ENCODE measurements at places on chromosomes 3 and 15.

GRCh38 chr15:71559098-71559497 is 251.3 kb upstream of the NR2E3 start:
- DNase-seq, result peak; percentile 41

DNA sequence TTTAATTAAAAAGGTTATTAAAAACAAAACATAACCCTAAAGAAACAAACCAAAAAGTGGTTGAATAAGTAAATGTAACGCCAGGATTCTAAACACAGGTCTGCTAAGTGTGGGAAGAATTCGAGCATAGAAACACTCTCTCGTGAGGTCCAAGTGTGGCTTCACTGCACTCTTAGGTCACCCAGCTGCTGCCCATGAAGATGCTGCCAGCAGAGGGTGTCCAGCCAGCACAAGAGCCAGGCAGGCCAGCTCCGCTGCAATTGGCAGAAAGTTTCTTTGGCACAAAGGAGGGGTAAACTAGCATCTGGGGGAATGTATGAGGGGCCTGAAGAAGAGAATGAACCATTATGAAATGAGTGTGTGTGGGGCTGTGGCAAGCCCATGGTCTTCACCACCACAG is 215.7 kb upstream of the FEZF2 start:
- DNase-seq, result no peak

GRCh38 chr3:158953131-158953530 is 151.3 kb downstream of the MFSD1 start:
- DNase-seq, result no peak

GRCh38 chr3:186235554-186235953 is 126.5 kb downstream of the DGKG start:
- DNase-seq, result no peak

GRCh38 chr15:81780966-81781365 is 264.9 kb downstream of the MEX3B start:
- no peak for DNase-seq

- DNase-seq, result no peak
These were observed 35.6 kb upstream of the SEC13 start for GRCh38 chr3:10356461-10356981.

DNA sequence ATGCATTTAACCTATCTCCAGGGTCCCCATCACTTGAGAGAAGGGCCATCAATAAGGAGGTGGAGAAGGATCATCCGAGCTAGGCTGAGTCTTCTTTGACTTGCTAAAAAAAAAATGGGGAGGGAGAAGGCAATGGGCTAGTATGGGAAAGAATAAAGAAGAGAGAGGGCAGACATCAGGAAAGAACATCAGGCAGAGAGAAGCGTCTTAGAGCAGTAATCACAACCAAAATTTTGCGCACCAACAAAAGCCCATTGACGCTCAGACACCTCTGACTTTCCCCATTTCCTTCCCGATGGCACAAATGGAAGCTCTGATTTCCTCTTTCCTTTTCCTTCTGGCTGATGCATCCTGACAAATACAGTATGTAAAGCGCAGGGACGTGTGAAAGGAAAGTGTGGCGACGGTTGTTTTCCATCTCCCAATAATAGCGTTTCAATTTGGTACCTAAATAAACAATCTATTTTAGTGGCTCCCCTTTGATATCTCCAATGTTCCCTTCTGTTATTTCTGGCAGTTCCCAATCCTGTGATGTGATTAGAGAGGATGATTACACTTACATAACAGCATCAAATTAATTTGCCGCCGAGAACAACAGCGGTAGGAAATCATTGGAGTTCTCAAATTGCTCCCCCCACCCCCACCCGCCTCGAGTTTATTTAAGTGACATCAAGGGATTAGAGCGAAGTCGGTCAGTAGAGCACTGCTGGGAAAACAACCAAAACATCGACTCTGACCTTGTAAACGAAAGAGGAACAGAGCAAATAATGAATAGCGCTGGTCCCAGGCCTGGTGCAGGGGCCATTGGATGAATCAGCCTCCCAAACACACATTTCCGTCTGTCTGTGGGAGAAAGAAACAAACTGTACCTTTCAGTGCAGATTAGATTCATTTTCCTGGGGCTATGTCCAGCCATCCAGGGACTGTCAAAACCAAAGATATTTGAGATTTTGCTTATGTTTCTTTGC is 273.3 kb upstream of the ICE2 start:
- DNase-seq, result peak; percentile 94

DNA sequence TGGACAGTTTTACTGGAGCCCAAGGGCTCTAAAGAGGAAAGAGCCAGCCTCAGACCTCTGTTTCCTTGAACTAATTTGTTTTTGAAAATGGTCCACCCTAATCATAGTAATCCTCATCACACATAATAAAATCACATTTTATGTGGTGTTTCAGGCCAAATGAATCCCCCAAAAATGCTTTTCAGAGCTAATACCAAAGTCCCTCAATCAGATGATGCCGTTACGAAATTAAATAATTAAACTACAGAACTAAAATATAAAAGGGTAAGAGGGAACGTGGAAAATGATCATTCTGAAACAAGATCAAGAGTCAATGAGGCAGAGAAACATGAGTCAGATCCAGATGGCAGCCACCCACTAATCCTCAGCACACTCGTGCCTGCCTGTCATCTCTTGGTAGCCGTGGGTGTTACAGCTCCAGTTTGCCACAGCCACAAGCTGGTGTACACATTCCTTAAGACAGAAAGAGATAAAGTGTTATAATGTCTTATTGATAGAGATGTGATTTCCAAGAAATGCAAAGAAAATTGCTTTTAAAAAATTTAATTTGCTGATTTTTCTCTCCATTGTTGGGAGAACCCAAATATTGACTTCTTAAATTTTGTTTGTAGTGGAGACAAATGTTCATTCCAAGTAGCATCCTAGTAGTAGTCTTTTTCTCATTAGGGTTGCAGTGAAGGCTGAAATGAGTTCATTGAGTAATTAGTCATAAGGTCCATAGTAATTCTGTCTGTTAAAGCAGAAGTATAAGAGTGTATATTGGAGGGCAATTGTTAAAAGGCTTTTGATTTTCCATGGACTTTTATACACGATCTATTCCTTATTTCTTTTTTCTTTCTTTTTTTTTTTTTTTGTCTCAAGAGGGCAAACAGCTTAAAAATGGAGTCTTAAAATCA is 104.2 kb downstream of the AGBL1 start:
- no peak for DNase-seq

- DNase-seq, result no peak
These were observed 664 bp downstream of the PPCDC start for GRCh38 chr15:75023872-75024636.

DNA sequence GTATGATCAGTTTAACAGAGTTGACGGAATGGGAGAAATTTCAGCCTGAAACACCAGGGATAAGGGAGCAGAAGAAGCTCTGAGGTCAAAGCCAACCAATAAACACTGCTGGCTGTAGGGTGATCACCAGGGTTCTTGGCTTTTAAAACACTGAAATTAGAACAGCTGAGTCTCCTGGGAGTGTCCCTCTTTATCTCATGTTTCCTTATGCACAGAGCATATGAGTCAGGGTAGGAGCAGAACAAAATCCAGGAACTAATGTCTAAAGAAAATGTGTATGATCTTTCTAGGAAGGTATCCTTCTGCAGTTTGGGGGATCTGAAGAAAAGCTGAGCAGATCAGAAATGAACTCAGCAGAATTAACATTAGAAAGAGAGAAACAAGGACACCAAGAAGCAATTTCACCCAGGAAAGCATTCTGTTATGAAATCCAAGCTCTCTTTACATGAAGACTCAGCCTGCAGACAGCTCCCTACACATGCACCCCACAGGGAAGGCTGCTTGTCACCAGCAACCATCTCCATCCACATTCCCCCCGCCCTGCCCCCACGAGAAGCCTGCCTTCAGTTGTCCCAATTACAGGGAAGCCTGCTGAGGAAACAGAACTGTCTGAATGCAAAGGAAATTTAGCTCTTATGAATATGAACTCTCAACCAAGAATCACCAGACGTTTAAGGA is 469.7 kb downstream of the PDCD6IP start:
- DNase-seq, result peak; percentile 32

Measured in smooth muscle cell of the brain vasculature (primary cell).